ENCODE measurements at places on chromosomes 4 and X. TPM values are rescaled to one million over a fixed set of nuclear protein-coding genes. Genes with fewer than 3 reads are reported as not detected.

LDOC1 gene
- polyA plus RNA-seq, result 6.8 TPM

TRMT10A gene
- polyA plus RNA-seq, result 5.2 TPM

CD38 gene
- not detected for polyA plus RNA-seq

HTN1 gene
- polyA plus RNA-seq, result not detected

ETDB gene
- polyA plus RNA-seq, result not detected

SYN1 gene
- 4.3 TPM for polyA plus RNA-seq

PTPN13 gene
- 6.7 TPM for polyA plus RNA-seq

SSX4 gene
- not detected for polyA plus RNA-seq

NLRP2B gene
- polyA plus RNA-seq, result not detected

EDNRA gene
- polyA plus RNA-seq, result 0.20 TPM

RIPPLY1 gene
- not detected for polyA plus RNA-seq

LRCH2 gene
- 43.3 TPM for polyA plus RNA-seq

MOSPD2 gene
- polyA plus RNA-seq, result 12.4 TPM

LEF1 gene
- 0.78 TPM for polyA plus RNA-seq

IL15 gene
- not detected for polyA plus RNA-seq

MAGEB17 gene
- polyA plus RNA-seq, result not detected

SLC9A7 gene
- polyA plus RNA-seq, result 11.6 TPM

IBSP gene
- polyA plus RNA-seq, result not detected

MAGEA9B gene
- not detected for polyA plus RNA-seq

MAP7D2 gene
- 3.5 TPM for polyA plus RNA-seq

PLP1 gene
- polyA plus RNA-seq, result 0.88 TPM

PPBP gene
- not detected for polyA plus RNA-seq

SERPINA7 gene
- not detected for polyA plus RNA-seq

PROM1 gene
- polyA plus RNA-seq, result 2.3 TPM

COL25A1 gene
- polyA plus RNA-seq, result 32.3 TPM

SRPK3 gene
- polyA plus RNA-seq, result not detected

SGMS2 gene
- polyA plus RNA-seq, result 0.15 TPM

Data from neural cell (in vitro differentiated cells).